Activated CD4-positive, alpha-beta T cell treated with anti-CD3 and anti-CD28 coated beads, Interleukin-2, amount 50 U/mL, for 24 hours (primary cell): ENCODE measurements at places on chromosomes 4 and X.

DNA sequence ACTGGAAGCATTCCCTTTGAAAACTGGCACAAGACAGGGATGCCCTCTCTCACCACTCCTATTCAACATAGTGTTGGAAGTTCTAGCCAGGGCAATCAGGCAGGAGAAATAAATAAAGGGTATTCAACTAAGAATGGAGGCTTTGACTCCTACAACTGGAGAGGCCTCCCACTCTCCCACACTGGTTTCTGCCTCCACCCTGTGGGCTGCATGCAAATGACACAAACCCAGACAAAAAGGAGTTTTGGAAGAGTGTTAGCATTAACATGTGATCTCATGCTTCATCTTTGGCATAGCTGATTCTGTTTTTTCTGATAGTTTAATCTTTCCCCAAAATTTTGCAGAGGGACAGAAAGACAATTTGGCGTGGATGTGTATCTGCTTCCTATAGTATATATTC lies 80.8 kb upstream of the IQCM start:
- DNase-seq: no peak

DNA sequence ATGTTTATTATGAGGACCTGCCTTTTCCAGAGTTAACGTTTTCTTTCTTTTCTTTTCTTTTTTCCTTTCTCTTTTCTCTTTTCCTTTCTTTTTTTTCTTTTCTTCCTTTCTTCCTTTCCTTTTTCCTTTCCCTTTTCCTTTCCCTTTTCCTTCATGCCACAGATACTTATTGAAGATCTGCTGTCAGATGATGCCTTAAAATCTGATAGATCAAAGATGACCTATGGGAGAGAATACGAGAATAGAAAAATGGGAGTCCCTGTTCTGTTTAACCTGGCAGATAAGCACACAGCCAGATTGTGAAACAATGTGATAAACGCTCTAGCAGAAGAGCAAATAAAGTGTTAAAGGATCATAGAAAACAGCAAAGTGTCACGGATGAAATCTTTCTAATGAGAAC lies 38.9 kb downstream of the AFF1 start:
- DNase-seq: no peak

DNA sequence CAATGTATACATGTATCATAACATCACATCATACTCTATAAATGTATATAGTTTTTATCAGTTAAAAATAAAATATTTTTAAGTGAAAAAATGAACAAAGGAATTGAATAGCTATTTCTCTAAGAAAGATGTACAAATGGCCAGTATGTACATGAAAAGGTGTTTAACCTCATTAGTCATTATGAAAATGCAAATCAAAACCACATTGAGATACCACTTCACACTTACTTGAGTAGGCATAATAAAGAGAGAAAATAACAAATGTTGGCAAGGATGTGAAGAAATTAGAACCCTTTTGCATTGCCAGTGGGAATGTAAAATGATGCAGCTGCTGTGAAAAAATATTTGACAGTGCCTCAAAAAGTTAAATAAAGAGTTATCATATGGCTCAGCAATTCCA lies 95.5 kb downstream of the IRS4 start:
- no peak for DNase-seq

DNA sequence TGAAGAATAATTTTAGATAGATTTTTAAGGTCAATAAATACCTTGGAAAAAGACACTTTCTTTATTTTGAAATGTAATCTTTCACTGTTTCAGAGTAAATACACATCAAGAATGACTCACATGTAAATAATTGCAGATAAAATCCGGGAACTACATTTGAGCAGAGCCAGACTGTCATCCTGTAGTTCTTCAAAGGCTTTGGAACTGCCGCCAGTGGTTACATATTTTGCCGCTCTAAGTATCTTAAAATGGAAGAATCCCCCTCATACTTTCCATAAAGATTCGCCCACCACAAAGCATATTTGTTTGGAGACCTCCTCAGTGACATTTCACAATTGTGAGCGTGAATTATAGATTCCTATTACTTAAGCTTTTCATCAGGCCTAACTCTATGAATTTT lies 607.8 kb upstream of the ZFP42 start:
- no peak for DNase-seq

DNA sequence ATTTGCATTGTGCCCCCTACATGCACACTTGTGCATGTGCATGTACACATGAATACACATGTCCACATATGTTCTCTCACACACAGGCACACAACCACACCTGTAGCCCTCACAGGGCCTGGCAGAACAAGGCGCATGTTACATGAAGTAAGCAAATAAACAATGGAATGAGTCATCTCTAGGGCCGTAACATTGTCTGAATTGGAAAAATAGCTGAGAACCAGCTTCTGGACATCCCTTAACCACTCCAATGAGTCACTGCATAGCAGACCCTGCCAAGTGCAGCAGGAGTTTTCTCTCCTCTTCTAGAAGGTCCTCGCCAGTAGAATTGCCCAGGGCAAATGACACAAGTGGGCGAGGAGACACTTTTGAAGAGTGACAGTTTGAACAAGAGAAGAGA lies 66.1 kb downstream of the MAGEA10 start:
- DNase-seq: no peak

- DNase-seq: no peak
These were observed 206.4 kb upstream of the PACRGL start for GRCh38 chr4:20493761-20494353.

GRCh38 chr4:16663732-16664131 lies 234.7 kb downstream of the LDB2 start:
- DNase-seq: no peak

GRCh38 chr4:40586729-40587128 lies 42.9 kb downstream of the RBM47 start:
- DNase-seq: no peak

GRCh38 chrX:125131164-125131563 lies 188.5 kb upstream of the TEX13C start:
- DNase-seq: no peak

DNA sequence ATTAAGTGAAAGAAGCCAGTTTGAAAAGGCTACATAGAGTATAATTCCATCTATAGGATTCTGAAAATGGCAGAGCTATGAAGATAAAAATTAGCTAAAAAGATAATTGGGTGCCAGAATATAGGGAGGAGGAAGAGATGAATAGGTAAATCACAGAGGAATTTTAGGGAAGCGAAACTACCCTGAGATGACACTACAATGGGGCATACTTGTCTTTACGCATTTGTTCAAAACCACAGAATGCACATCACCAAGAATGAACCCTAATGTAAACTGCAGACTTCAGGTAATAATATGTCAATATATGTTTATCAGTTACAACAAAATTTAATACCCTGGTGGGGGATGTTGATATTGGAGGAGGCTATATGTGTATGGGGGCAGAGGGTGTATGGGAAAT lies 1342.9 kb downstream of the ADGRL3 start:
- no peak for DNase-seq

GRCh38 chr4:7206911-7207567 lies 14.7 kb downstream of the SORCS2 start:
- no peak for DNase-seq

DNA sequence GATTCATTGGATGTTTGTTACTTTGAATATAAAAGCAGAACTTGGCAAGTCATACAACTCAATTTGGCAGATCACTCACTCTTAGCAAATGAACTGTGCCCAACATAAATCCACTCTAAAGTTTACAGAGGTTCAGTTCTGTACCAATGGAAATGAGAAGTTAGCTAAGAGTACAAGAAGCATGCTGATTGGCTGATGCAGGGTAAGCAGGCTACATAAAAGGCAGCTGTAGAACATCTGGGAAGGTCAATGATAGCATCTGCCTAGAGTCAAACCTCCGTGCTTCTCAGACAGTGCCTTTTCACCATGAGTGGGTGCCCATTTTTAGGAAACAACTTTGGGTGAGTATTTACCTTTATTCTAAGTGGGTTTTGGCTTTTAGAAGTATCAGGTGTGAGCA lies at the start of gene TDO2:
Gene TDO2, plus strand, starts transcription at position 244 of the 400 bp plus-strand sequence. Its CDS starts 63 bp downstream, at position 307.
- DNase-seq: no peak

DNA sequence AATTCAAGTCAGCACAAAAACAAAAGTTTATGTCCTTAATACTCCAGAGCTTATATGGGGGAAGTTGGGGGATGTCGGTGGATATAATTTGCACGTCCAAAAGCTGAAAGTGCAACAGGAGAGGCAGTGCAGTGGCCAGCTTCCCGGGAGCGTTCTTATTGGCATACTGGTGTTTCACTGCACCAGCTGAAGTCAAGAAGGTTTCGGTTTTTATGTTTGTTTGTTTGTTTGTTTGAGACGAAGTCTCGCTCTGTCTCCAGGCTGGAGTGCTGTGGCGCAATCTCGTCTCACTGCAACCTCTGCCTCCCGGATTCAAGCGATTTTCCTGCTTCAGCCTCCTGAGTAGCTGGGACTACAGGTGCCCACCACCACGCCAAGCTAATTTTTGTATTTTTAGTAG lies 28.6 kb upstream of the TLR3 start:
- DNase-seq: no peak

DNA sequence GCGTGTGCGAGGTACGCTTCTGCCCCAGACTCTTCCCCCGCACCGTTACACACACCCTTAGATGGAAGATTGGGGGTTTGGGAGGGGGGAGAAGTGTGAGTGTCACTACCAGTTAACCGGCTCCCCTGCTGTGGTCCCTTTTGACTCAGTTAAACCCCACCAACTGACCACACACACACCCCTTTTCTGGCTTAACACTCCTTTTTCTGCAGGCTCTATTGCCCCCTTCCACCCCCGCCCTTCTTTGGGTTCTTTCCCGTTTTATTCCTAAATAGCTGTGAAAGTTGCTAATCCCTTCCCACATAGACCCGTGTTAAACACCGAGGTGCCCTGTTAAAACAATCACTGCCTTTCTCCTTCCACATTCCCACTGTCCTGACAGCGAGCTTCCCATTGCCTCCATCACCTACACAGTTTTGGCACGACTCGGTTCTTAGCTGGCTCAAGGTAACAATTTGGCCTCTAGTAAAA lies 3.7 kb upstream of the NR3C2 start:
- DNase-seq: no peak

- DNase-seq: no peak
These were observed 26.0 kb upstream of the IQCM start for GRCh38 chr4:149841686-149842085.

DNA sequence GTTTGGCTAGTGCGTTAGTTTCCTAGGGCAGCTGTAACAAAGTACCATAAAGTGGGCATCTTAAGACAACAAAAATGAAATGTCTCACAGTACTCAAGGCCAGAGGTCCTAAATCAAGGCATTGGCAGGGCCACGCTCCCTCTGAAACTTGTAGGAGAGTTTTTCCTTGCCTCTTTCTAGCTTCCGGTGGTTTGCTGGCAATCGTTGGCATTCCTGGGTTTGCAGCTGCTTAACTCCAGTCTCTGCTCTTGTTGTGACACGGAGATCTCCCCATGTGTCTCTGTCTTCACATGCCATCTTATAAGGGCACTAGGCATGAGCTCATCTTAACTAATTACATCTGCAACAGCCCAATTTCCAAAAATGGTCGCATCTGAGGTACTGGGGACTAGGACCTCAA lies 362.0 kb upstream of the BOD1L1 start:
- no peak for DNase-seq

DNA sequence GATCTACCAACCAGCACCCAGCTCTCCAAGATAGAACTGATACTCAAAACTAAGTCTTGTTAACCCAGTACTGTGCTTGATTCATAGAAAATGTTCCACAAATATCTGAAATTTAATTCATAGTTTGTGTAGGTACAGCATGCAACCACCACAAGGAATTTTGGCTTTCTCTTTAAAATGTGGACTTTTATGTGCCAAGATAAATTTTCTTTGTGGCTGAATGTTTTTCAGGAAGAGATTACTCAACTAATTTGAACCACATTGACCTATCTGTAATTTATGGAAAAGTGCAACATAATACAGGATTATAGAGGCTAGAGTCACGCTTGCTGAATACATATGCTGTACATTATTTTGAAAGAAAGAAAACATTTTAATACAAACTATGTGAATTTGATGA lies 730.8 kb downstream of the IL1RAPL1 start:
- DNase-seq: no peak

GRCh38 chrX:9957743-9958142 lies 9.4 kb upstream of the CLDN34 start:
- no peak for DNase-seq

DNA sequence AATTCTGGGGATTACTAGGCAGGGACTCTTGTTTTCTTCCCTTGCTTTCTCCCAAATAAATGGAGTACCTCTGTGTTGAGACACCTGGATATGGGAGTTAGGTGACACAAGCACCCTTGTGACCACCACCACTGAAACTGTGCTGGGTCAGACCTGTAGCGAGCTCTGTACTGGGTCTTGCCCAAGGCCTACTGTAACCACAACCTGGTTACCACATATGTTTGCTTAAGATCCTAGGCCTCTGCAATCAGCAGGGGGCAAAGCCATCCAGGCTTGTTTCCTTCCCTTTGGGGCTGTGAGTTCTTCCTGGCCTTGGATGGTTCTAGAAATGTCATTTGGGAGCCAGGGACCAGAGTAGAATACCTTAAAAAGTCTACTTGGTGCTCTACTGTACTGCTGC lies 49.4 kb downstream of the LPAR4 start:
- no peak for DNase-seq

- DNase-seq: no peak
These were observed 51.6 kb downstream of the BMP15 start for GRCh38 chrX:50962156-50962555.

DNA sequence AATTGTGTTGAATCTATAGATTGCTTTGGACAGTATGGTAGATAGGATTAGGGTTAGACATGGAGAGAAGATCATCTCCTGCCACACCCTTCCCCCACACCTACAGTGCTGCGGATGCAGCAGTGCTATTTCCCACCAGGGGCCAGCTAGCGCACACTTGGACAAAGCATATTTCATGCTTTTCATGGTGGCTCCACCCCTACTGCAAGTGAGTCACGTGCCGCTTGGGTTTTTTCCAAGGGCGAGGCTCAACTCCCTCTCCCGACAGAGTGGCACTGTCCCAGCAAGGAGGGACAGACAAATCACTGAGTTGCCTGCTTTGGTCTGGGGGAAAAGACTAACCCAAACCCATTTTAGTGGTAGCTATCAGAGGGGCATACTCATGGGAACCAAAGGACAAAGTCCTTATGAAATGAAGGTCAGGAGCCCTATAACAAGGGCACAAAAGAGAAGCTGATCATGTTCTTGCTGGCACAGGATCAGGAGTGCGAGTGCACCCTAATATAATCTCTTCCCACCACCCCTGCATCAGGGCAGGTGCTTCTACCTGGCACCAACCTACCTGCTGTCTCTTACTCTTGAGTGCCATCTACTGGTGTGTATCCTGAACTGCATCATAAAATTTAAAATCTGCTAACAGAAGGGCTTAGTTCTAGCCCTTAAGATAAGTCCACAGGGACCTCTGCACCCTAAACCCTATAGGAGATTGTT lies 55.1 kb upstream of the PGAM4 start:
- DNase-seq: peak; percentile 10
